ENCODE measurements at places on chromosomes 12 and 14.

DNA sequence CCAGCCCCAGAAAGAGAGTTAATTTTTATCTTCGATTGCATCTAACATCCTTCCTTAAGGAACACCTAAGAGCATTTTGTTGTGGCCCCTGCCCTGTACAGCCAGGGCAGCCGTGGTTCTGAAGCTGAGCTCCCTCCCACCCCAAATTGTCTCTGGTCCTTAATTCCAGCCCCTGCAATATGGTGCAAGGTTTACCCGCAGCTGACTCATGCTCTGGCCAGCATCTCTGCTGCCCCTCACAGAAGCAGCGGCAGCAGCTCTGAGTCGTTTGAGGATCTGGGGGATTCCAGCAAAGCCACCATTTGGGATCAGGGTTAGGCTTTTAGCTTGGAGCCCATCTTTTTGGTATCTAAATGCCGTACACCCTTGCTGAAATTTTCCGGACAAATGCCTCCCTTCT, 3.3 kb downstream of the DLK1 start:
- DNase-seq = no peak

GRCh38 chr14:35789651-35790050, 19.4 kb downstream of the RALGAPA1 start:
- DNase-seq = peak; percentile 18

- no peak for DNase-seq
These were observed 12.6 kb upstream of the EDDM3A start for GRCh38 chr14:20732979-20733635.

DNA sequence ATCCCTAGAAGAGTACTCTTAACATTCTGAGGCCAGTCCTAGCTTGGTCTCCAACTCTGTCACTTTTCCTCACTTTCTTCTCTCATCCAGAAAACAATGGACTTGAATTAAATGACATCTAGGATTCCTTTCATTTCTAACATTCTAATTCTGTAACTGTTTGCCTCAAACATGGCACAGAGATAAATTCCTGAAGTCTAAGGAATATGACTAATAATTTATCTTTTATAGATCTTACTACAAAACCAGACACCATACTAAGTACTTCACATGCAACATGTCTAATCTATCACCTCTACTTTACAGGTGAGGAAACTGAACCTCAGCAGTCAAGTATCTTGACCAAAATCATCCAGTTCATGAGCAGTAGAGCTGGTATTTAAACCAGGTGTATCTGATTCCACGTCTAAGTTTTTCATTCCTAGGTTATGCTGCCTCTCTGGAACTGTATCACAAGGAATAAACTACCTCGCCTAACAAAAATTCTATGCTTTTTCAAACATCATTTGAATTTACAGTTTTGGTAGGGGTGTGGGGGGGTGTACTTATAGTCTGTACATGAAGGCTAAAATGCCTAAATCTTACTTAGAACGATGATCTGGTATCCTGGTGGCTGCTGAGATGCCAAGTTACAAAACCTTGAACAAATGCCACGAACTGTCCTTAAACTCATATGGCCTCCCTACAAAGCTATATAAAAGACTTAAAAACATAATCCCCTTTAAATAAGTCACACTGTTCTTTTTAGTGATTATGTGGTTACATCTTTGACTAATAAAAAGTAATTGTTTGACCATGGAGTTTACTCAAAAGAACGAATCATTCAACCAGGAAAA, 41.6 kb downstream of the ATXN2 start:
- DNase-seq = no peak

GRCh38 chr14:62126879-62127478, 364.8 kb downstream of the SNAPC1 start:
- DNase-seq = peak; percentile 70

- no peak for DNase-seq
These were observed 77.0 kb downstream of the KITLG start for GRCh38 chr12:88503281-88503703.

GRCh38 chr12:111312708-111313107, 56.2 kb downstream of the PHETA1 start:
- no peak for DNase-seq

GRCh38 chr14:101182476-101182875, 279.0 kb upstream of the RTL1 start:
- DNase-seq = peak; percentile 36

- peak; percentile 84 for DNase-seq
These were observed 2.2 kb downstream of the ASIC1 start for GRCh38 chr12:50059440-50060119.

- DNase-seq = no peak
These were observed 590 bp downstream of the SCNN1A start for GRCh38 chr12:6374786-6375160.

DNA sequence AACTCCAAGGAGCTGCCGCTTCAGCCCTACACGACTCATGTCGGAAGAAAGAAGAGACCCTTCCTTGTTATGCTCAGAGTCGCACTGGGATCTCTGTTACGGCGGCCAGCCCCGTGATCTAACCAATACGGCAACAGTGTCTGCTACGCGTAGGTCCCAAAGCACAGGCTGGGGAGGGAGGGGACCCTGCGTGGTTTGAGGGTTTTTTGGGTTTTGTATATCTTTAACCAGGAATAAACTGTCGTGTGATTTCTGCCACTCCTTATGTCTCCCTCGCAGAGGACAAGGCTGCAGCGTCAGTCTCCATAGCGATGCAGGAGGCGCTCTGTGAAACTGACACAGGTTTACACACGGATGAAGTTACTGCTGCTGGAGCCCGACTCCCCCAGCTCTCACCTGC, 60.0 kb upstream of the DIO3 start:
- no peak for DNase-seq

- no peak for DNase-seq
These were observed 145.3 kb downstream of the ALX1 start for GRCh38 chr12:85425349-85425612.

DNA sequence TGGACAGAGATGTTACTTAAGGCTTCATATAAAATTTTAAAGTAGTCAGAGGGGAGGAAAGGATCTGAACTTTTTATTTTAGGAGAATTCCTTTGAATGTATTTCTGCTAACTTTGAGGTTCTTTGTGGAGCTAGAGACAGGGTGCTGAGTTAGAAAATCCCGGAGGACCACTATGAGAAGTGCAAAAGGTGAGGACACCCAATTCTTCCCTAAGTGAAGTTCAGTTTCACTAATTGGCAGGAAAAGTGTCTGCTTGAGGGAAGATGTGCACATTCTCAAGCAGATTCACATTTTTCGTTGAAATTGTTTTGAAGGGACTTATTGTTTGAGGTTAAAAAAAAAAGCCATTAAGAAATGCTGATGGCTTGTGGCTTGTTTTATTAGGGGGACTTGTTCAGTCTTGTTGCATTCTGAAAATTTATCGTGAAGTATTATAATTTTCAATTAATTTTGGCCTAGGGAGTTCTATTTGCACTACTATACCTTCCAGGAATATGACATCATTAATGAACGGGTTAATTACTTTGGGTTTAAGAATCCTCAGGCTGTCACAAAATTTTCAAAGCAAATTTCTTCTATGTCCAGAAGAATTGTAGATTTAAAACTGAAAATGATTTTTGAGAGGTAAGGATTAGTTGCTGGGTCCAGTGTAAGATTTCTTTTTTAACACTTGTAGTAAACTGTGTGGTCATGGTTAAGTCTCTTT, 1.8 kb downstream of the PCNX1 start:
- no peak for DNase-seq

GRCh38 chr12:130371296-130371695, 33.6 kb downstream of the PIWIL1 start:
- DNase-seq = no peak

GRCh38 chr14:101191721-101192660, 288.5 kb upstream of the RTL1 start:
- DNase-seq = no peak

- no peak for DNase-seq
These were observed 1.8 kb upstream of the AHNAK2 start for GRCh38 chr14:104979758-104980610.

GRCh38 chr12:43795716-43796280, 10.3 kb downstream of the TWF1 start:
- no peak for DNase-seq

DNA sequence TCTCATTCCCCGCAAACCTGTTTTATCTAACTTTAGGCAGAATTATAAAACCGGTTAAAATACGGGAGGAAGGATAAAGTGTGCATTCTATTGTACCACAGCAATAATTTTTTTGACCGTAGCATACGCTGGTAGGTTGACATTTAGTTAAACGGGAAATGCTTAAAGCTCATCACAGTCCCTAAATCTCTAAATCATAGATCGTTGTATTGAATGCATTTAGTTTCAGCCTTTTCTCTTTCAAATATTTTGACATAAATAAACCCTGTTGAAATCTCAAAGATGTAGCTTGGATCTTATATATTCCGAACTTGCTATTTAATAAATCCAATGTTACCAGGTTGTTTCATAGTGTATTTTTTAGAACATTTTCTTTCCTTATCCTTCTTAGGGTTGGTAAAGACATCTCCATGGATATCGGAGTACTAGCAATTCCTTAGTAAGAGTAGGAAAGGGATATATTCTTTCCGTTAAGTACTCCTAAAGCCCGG, 798 bp downstream of the CLEC2B start:
- peak; percentile 55 for DNase-seq

GRCh38 chr14:71143381-71144290, 236.4 kb downstream of the PCNX1 start:
- DNase-seq = no peak

GRCh38 chr12:71438670-71439361, 782 bp upstream of the LGR5 start:
- DNase-seq = peak; percentile 8

DNA sequence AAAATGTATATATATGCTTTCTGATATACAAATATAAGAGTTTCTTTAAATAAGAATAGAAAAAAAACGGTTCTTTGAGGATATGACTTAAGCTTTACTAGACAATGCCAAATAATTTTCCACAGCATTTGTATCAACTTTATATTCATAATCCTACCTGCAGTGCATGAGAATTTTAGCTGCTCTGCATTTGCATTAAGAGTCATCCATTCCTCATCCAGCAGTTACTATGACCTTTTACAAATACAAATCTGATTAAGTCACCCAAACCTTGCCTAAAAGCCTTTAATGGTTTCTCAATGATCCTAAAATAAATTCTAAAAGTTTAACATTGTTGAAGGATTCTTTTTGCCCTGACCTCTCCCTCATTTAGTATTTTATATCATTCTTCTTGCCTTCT, 116.5 kb downstream of the MGAT4C start:
- DNase-seq = no peak

DNA sequence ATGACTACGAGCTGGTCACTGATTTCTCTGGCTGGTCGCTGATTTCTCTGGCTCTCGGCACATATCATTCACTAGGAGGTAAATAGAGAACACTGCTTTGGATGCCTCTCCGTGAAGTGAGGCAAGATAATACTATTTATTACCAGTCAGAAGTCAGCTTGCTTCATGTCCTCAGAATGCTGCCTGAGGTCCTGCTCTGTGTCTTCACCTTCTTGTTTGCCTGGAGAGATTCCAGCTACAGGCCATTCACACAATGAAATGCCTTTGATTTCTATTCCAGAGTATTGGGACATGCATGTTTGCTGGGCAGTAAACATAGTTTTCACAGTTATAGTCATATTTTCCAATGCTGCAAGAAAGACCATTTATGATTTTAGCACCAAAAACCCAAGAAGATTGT, 106.7 kb downstream of the AEBP2 start:
- no peak for DNase-seq

DNA sequence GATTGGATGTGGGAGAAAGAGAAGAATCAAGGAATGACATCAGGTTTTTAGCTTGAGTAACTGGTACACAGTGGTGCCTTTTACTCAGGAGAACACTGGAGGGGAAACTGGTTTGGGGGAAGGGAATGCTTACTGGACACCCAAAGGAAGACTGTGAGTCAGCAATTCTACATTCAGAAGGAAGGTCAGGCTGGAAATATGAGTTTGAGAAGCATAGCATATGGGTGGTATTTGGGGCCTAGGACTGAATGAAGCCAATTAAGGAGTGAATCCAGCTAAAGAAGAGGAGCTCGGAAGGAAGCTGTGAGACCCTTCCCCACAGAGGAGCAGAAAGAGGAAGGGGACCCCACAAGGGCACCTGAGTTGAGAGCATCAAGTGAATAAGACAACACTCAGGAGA, 35.4 kb downstream of the DMAC2L start:
- no peak for DNase-seq

DNA sequence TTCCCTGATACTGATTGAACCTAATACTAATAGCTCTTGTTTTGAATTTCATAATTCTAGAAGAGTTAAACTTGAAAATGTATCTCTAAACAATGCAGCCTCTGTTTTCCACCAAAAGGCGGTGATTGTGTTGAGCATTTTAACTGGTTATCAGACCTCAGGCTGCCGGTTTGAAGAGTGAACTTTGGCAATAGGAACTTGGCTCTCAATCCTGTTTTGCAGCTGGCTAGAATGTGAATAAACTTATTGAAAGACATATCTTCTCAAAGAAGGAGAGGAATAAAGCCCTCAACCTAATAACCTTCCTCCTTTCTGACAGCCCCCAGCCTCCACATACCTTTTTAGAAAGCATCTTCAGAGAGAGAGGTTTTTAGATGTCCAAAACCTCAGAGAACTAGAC, 105.4 kb downstream of the SRGAP1 start:
- no peak for DNase-seq

GRCh38 chr14:78142998-78143397, 27.2 kb upstream of the NRXN3 start:
- DNase-seq = no peak

- peak; percentile 37 for DNase-seq
These were observed 5.5 kb upstream of the CELA1 start for GRCh38 chr12:51351913-51352532.

GRCh38 chr14:51889851-51890250, 29.4 kb downstream of the GNG2 start:
- DNase-seq = no peak

DNA sequence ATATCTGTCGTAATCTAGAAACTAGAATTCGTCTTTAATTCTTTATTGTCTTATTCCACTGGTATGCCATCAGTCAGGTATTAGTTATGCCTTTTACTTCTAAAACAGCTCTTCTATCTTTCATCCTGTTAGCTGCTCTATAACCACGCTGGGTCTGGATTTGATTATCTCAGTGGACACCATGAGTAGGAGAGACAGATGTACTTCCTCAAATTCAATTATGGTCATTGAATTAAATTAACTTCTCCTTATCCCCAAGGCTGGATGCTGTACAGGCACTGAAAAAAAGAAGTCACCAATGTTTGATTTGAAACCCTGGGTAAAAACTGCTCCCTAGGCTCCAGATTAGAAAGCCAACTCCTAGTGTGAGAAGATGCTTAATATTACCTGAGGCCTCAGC, 107.3 kb downstream of the PIK3C2G start:
- no peak for DNase-seq

- DNase-seq = no peak
These were observed 52.9 kb downstream of the PEBP1 start for GRCh38 chr12:118188690-118189371.

- no peak for DNase-seq
These were observed 136.2 kb downstream of the MED13L start for GRCh38 chr12:116141110-116141832.
